ENCODE measurements at places on chromosomes 7 and 10.

- peaks cover 6% of the 10 kb centered on the region for H3K4me1 ChIP-seq
- DNase-seq, result no peak
- H3K27ac ChIP-seq, result no peak overlapping the region
- no peaks in the 10 kb centered on the region for H3K27me3 ChIP-seq
- H3K36me3 ChIP-seq, result no peaks in the 10 kb centered on the region
- no peak overlapping the region for H3K4me3 ChIP-seq
Observed at GRCh38 chr10:34648919-34649318, 166.2 kb downstream of the PARD3 start.

DNA sequence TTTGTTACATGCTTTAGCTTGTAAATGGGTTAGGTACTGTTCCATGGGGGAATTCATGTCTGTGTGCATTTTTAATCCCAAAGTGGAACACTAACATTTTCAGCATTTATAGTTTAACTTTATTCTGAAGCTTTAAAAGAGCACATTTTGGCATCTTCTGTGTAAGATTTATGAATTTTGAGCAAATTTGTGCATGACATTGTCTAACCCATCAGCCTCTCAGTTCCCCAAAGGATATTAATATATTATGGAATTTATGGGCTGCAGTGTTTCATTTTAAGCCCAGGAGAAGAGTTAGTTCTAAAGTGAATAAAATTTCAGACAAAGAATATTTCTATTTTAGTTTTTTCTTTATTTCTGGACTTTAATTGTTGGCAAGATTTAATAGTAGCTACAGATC lies 421.4 kb downstream of the PLXDC2 start:
- no peaks in the 10 kb centered on the region for H3K27me3 ChIP-seq
- no peak overlapping the region for H3K4me3 ChIP-seq
- no peak overlapping the region for H3K27ac ChIP-seq
- H3K36me3 ChIP-seq, result peaks cover 13% of the 10 kb centered on the region
- H3K4me1 ChIP-seq, result peaks cover 25% of the 10 kb centered on the region

DNA sequence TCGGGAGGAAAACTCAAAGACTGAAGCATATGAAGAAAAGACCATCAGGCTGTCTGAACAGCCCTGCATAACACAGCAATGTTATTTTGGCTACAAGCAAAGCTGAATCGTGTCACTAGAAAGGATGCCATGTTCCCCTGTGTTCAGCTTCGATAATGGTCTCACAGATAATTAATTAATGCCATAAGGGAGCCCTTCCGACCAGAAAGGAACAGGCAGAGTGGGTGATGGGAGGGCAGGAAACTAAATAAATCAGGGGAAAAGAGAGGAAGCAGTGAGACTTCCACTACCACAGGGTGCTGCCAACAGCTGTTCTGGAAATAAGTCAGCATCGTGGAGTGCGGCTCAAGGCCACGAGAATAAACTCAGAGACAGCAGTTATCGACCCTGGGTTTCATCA lies 3.2 kb downstream of the PTPRN2 start:
- H3K27me3 ChIP-seq, result peaks cover 30% of the 10 kb centered on the region
- H3K36me3 ChIP-seq, result peaks cover 2% of the 10 kb centered on the region
- no peak overlapping the region for H3K27ac ChIP-seq
- peaks cover 3% of the 10 kb centered on the region for H3K4me1 ChIP-seq
- no peak overlapping the region for H3K4me3 ChIP-seq
- DNase-seq, result no peak

DNA sequence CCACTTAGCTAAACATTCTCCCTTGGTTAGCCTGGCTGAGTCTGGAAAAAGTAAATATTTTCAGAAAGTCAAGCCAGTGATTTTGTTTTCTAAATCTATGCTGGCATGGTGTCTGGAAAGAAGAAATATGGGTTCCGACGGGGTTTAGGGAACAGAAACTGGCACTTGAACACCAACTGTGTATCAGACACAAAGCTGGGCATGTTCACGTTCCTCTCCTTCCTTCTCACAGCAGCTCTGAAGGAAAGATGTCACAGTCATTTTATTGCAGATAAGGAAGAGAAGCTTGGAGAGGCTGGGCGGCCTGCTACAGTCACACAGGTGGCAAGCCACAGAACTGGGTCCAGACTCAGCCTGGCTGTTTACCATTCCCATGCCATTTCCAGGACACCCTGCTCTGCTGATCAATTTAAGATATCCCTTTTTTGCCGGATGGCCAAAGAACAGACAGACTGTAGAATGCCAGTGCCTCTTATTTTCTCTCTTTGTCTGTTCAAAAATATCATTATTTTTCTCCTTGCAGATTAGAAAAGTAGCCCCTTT lies 118.8 kb downstream of the HERPUD2 start:
- H3K27me3 ChIP-seq, result peaks cover 3% of the 10 kb centered on the region
- H3K4me3 ChIP-seq, result no peak overlapping the region
- H3K27ac ChIP-seq, result no peak overlapping the region
- DNase-seq, result no peak
- H3K4me1 ChIP-seq, result peaks cover 8% of the 10 kb centered on the region

DNA sequence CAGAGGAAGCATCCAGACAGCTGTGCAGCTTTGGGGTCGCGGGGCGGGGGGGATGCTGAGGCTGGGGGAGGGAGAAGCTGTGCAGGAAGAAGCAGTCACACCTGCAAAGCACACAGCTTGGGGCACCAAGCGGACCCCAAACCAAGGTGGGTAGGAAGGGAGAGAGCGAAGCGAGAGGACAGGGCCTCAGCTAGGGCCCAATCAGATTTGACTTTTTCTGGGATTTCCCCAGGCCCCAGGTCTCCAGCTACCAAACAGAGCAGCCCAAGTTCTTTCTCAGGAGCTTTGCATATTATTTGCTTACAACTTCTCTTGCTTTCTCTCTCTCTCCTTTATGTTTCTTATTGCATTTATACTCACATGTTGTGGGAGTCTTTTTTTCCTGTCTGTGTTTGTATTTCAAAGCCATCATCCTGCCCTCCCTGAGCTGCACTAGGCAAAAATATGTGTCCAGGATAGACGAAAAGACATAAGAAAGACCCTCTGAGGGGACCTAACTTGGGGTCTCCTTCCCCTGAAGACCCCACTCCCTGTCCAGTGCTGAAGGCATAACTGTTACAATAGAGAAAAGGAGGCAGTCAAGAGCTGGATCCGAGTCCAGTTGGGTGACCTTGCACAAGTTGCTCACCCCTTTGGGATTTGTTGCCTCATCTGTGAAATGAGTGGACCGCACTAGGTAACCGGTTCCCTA lies 50.6 kb upstream of the SMNDC1 start:
- DNase-seq, result no peak
- H3K27me3 ChIP-seq, result no peaks in the 10 kb centered on the region
- peaks cover 42% of the 10 kb centered on the region for H3K4me1 ChIP-seq
- no peak overlapping the region for H3K27ac ChIP-seq

DNA sequence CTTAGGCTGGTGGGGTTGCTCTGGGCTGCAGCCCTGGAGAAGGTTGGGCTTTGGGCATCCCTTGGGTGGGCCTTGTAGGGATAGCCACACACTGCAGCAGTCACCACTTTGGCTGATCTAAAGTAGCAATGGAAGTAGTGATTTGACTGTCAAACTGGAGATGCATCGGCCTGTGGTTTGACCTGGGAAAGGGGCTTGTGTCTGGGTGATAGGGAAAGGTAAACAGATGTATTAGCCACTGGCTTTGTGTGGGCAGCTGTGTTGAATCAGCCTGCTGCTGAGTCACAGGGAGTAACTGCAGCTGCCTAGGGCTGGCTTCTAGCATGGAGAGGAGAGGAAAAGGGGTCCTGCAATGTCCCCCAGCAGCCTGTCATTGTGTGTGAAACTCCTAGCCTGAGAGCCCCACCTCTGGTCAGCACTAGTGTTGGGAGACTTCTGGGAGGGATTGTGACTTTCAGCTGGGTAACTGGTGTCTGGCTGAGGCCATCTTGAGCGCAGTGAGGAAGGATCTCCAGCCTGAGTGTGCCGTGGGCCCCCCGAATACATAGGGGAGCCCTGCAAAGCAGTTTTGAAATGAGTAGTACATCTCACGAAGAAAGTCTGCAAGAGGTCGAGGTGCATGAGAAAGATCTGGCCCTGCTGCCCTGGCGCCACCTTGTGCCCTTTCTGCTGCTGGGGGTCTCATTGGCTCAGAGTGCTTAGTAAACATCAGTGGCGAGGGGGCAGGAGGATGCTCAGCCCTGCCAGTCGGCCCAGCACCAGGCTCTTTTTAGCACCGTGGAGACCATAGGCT lies 117.3 kb downstream of the FANK1 start:
- H3K27me3 ChIP-seq, result no peaks in the 10 kb centered on the region
- H3K27ac ChIP-seq, result peak overlapping the region; percentile 81
- H3K4me3 ChIP-seq, result no peak overlapping the region
- no peak for DNase-seq
- H3K4me1 ChIP-seq, result peaks cover 39% of the 10 kb centered on the region

- no peaks in the 10 kb centered on the region for H3K4me1 ChIP-seq
- no peak overlapping the region for H3K27ac ChIP-seq
- peaks cover 12% of the 10 kb centered on the region for H3K27me3 ChIP-seq
- H3K4me3 ChIP-seq, result no peak overlapping the region
Observed at GRCh38 chr7:78039790-78040776, 241.5 kb downstream of the PHTF2 start.

- no peaks in the 10 kb centered on the region for H3K27me3 ChIP-seq
- H3K27ac ChIP-seq, result no peak overlapping the region
- H3K36me3 ChIP-seq, result no peaks in the 10 kb centered on the region
- DNase-seq, result no peak
- peaks cover 8% of the 10 kb centered on the region for H3K4me1 ChIP-seq
Observed at GRCh38 chr7:111012149-111012548, 78.8 kb upstream of the LRRN3 start.

- H3K27ac ChIP-seq, result no peak overlapping the region
- peaks cover 7% of the 10 kb centered on the region for H3K36me3 ChIP-seq
- no peaks in the 10 kb centered on the region for H3K27me3 ChIP-seq
- no peak overlapping the region for H3K4me3 ChIP-seq
Observed at GRCh38 chr10:44478876-44479705, 94.2 kb upstream of the CXCL12 start.

- no peak for DNase-seq
- no peaks in the 10 kb centered on the region for H3K27me3 ChIP-seq
- no peak overlapping the region for H3K4me3 ChIP-seq
- H3K27ac ChIP-seq, result no peak overlapping the region
Observed at GRCh38 chr7:5469375-5470166, 45.9 kb upstream of the TNRC18 start.

- no peak overlapping the region for H3K27ac ChIP-seq
- peaks cover 32% of the 10 kb centered on the region for H3K27me3 ChIP-seq
- H3K36me3 ChIP-seq, result no peaks in the 10 kb centered on the region
- DNase-seq, result no peak
- no peak overlapping the region for H3K4me3 ChIP-seq
Observed at GRCh38 chr7:150895809-150896208, 43.5 kb downstream of the AOC1 start.

- H3K27ac ChIP-seq, result no peak overlapping the region
- DNase-seq, result no peak
- H3K4me1 ChIP-seq, result peaks cover 54% of the 10 kb centered on the region
- H3K4me3 ChIP-seq, result no peak overlapping the region
- peaks cover 3% of the 10 kb centered on the region for H3K36me3 ChIP-seq
Observed at GRCh38 chr7:116799916-116800315, 62.5 kb upstream of the CAPZA2 start.

DNA sequence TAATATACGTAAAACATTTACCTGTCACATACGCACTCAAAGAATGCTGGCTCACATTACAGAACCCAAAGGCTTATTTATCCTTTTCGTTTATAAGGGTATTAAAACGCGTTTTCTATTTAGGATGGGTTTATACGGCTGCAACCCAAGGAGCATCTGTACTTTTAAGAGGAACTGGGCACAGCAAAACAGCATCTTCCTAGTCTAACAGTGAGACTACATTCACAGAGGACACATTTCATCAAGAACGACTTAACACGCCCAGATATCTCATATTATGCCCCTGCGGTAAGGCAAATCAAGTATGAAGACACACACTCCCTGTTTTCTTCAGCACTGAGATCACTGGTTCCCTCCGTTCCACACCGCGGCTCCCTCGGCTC lies 533 bp upstream of the DMTF1 start:
- no peaks in the 10 kb centered on the region for H3K27me3 ChIP-seq
- peak overlapping the region; percentile 83 for H3K4me3 ChIP-seq
- no peak for DNase-seq
- peaks cover 39% of the 10 kb centered on the region for H3K4me1 ChIP-seq
- no peaks in the 10 kb centered on the region for H3K36me3 ChIP-seq

- no peak for DNase-seq
- H3K4me1 ChIP-seq, result peaks cover 29% of the 10 kb centered on the region
- no peaks in the 10 kb centered on the region for H3K36me3 ChIP-seq
- peak overlapping the region; percentile 85 for H3K27ac ChIP-seq
Observed at GRCh38 chr10:73576178-73576889, 14.8 kb downstream of the USP54 start.

GRCh38 chr10:68142761-68143160 lies 33.5 kb downstream of the MYPN start:
- DNase-seq, result no peak
- H3K27ac ChIP-seq, result no peak overlapping the region
- no peaks in the 10 kb centered on the region for H3K27me3 ChIP-seq

DNA sequence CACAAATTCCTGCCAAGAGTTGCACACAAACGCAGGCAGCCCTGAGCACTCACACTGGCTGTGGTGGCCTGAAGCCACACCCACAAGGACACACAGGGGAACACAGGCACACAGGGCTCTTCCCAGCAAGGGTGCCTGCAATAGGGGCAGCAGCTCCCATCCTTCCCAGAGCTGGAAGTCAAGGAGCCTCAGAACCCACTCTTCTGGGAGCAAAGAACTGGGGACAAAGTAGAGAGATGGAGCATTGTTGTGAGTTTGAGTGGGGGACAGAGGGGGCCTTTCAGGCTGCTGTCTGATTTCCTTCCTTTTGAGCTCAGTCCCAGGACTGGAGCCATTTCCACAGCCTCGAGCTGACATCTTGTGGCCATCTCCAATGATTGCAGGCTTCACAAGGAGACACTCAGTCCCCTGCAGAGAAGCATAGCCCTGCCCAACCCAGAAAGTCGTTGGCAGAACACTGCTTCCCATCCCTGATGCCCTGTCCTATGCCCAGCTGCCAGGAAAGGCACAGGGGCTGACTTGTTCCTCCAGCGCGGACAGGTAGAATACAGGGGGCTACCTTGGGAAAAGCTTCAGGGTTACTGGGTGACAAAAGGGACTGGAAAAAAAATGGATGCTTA lies 34.4 kb upstream of the SLF2 start:
- no peak overlapping the region for H3K27ac ChIP-seq
- no peaks in the 10 kb centered on the region for H3K36me3 ChIP-seq
- peak; percentile 59 for DNase-seq
- peaks cover 10% of the 10 kb centered on the region for H3K27me3 ChIP-seq
- no peak overlapping the region for H3K4me3 ChIP-seq

DNA sequence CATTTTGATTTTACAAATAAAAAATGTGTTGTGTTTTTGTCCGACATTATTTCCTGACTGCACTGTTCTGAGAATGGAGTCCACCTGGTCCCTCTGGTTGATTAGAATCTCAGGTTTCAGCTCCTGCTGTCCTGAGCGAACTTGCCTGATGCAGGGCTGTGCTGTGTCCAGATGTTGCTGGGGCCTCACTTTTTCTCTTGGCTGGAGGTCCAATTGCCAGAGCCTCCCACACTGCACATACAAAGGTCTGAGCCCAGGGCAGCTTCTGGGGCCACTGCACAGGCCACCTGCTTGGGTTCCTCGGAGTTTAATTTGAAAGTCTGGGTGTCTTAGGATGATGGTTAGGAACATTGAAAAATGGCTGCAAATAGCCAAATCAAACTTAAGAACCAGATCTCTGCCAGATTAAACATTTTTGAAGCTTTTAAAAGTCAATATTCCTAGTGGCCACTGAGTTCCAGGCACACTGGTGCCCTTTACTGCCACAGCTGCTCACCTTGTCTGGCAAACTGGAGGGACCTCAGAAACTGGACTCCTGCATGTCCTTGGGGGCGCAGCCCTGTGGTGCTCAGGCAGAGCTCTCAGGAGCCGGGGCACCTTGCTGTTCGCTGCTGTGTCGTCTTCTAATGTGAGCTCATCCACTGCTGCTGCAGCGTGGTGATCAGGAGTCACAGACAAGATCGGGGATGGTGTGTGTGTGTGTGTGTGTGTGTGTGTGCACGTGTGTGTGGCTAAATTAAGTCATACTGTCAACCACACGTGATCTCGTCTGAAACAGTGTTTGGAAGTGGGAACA lies 75.0 kb downstream of the WDR37 start:
- peaks cover 31% of the 10 kb centered on the region for H3K36me3 ChIP-seq
- H3K4me3 ChIP-seq, result no peak overlapping the region

All from chondrocyte (in vitro differentiated cells).